Activated CD8-positive, alpha-beta T cell treated with anti-CD3 and anti-CD28 coated beads for 36 hours (primary cell): ENCODE measurements at places on chromosomes 7 and 10.
A peak's percentile ranks its signal among the peaks of the same experiment; 100 is the strongest.

DNA sequence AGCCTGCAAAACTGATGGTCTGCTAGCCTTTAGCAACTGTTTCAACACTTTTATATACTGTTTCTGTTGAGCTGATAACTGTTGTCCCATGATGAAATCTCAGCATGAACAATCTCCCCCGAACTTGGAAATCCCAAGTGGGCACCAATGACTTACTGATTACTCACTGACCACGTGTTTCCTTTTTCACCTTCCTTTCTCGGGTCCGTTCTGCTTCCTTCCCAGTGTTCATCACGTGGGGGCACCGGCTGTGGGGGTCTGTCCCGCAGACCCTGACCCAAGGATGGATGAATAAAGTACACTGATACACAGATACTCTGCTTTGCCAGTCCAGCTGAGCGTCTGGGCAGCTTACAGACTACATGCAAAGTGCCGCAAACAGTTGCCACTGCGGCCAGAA lies 39.0 kb upstream of the RASGEF1A start:
- H3K36me3 ChIP-seq, result peaks cover 3% of the 10 kb centered on the region
- peaks cover 37% of the 10 kb centered on the region for H3K4me1 ChIP-seq
- no peak overlapping the region for H3K4me3 ChIP-seq
- peak; percentile 38 for DNase-seq
- no peak overlapping the region for H3K27ac ChIP-seq
- H3K27me3 ChIP-seq, result peaks cover 18% of the 10 kb centered on the region

GRCh38 chr7:19133886-19134285 lies 11.3 kb downstream of the FERD3L start:
- H3K36me3 ChIP-seq, result no peaks in the 10 kb centered on the region
- no peaks in the 10 kb centered on the region for H3K27me3 ChIP-seq
- no peaks in the 10 kb centered on the region for H3K4me1 ChIP-seq
- no peak overlapping the region for H3K27ac ChIP-seq

GRCh38 chr7:131538071-131538812 lies 18.2 kb downstream of the PODXL start:
- H3K27ac ChIP-seq, result no peak overlapping the region
- no peaks in the 10 kb centered on the region for H3K36me3 ChIP-seq
- H3K4me1 ChIP-seq, result no peaks in the 10 kb centered on the region
- no peak overlapping the region for H3K4me3 ChIP-seq
- DNase-seq, result no peak
- H3K27me3 ChIP-seq, result no peaks in the 10 kb centered on the region

- H3K4me3 ChIP-seq, result no peak overlapping the region
- no peak for DNase-seq
- H3K27me3 ChIP-seq, result no peaks in the 10 kb centered on the region
- H3K4me1 ChIP-seq, result peaks cover 7% of the 10 kb centered on the region
- H3K36me3 ChIP-seq, result no peaks in the 10 kb centered on the region
Measured at GRCh38 chr10:34205452-34205851, 609.6 kb downstream of the PARD3 start.

DNA sequence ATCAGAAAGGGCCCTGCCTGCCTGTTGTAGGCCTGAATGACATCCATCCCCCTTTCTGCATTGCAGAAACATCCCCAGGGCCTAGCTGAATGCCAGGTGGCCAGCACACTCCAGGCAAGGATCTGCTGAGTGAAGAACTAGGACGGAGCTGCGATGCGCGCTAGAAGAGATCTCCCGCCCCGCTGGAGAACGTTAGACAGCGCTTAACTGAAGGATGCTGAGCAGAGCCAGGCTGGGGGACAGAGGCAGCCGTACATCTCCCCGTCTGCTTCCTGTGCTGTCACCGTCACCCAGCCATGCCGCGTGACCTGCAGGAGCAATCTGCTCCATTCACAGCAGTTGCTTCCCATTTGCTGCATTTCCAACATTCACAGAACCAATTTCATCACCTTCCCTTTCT lies 73.3 kb downstream of the FAM53B start:
- peaks cover 5% of the 10 kb centered on the region for H3K36me3 ChIP-seq
- no peaks in the 10 kb centered on the region for H3K27me3 ChIP-seq
- peaks cover 54% of the 10 kb centered on the region for H3K4me1 ChIP-seq
- H3K4me3 ChIP-seq, result no peak overlapping the region

DNA sequence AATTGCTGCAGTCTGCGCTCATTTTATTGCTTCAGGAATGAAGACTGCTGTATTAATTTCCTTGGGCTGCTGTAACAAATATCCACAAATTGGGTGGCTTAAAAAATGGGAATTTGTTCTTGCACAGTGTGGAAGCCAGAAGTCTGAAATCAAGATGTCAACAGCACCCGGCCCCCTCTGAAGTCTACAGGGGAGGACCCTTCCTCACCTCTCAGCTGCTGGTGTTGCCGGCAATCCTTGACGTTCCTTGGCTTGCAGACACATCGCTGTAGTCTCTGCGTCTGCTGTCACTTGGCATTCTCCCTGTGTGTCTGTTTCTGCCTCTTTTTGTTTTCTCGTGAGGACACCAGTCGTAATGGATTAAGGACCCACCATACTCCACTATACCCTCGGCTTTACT lies 166.2 kb downstream of the PTPN20 start:
- H3K4me3 ChIP-seq, result no peak overlapping the region
- H3K36me3 ChIP-seq, result no peaks in the 10 kb centered on the region
- H3K27me3 ChIP-seq, result no peaks in the 10 kb centered on the region
- peaks cover 53% of the 10 kb centered on the region for H3K4me1 ChIP-seq
- H3K27ac ChIP-seq, result peak overlapping the region; percentile 19

DNA sequence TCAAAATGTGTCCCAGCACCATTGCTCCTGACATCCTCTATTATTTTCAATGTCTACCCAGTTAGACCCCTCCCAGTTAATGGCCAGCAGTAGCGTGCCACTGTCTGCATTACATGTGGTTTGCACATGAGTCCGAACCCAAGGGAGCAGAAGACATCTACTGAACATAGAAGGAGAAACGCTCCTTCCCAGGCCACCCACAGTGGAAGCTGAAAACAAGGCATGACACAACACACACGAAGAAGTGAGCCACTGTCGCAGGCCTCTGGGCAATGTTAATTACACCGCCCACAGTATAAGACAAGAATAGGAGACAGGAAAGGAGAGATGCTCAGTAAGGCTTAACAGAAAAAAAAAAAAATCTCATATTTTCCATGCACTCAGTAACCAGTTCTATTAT lies 50.5 kb downstream of the MKX start:
- no peak for DNase-seq
- no peak overlapping the region for H3K4me3 ChIP-seq
- H3K27me3 ChIP-seq, result peaks cover 17% of the 10 kb centered on the region
- H3K4me1 ChIP-seq, result no peaks in the 10 kb centered on the region
- H3K27ac ChIP-seq, result no peak overlapping the region

DNA sequence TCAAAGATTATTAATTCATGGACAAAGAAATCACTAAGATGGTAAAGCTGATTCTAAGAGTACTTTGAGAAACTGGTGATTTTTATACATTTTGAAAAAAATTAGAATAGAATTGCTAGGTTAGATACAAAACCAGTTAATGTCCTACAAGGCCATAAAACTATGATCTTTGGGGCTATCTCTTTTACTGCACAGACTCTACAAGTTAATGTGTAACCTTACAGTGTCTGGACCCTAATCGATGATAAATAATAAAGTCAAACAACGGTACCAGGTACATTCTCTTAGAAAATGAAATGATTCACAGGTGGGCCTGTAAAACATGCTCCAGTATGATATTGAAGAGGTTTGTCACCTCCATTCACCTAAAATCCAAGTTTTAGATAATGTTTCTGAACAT lies 199.8 kb upstream of the LYZL1 start:
- H3K27me3 ChIP-seq, result peaks cover 2% of the 10 kb centered on the region
- no peaks in the 10 kb centered on the region for H3K36me3 ChIP-seq
- DNase-seq, result no peak

DNA sequence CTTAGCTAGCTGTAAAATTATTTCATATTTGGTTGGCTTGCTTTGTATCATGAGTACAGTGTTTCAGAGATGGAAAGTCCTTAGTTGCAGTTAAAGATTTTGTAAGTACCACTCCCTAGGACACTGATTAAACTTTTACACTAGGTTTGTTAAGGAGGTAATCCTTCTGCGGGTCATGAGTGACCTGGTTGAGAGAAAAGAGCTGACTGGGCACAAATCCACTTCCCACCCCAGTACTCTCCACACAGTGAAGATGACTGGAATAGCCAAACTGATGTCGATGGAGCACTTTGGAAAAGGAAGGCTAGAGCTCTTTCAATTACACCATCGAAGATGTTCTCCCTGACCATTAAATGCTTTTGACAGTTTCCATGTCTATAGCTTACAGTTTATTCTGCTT lies 191.9 kb downstream of the CSTF2T start:
- H3K27me3 ChIP-seq, result no peaks in the 10 kb centered on the region
- H3K36me3 ChIP-seq, result no peaks in the 10 kb centered on the region
- no peaks in the 10 kb centered on the region for H3K4me1 ChIP-seq
- no peak overlapping the region for H3K27ac ChIP-seq
- DNase-seq, result no peak

DNA sequence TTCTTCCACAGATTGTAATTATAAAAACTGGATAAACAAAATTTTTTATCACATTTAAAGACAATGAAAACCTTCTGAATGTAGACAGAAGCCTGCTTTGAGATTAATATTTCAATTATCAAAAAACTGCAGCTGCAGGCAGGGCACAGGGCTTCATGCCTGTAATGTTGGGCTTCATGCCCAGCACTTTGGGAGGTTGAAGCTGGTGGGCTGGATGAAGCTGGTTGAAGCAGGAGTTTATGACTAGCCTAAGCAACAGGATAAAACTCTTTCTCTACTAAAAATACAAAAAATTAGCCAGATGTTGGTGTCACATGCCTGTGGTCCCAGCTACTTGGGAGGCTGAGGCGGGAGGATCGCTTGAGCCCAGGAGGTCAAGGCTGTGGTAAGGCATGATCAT lies 41.2 kb downstream of the PDZD8 start:
- peaks cover 12% of the 10 kb centered on the region for H3K4me1 ChIP-seq
- no peak for DNase-seq
- peaks cover 35% of the 10 kb centered on the region for H3K36me3 ChIP-seq

DNA sequence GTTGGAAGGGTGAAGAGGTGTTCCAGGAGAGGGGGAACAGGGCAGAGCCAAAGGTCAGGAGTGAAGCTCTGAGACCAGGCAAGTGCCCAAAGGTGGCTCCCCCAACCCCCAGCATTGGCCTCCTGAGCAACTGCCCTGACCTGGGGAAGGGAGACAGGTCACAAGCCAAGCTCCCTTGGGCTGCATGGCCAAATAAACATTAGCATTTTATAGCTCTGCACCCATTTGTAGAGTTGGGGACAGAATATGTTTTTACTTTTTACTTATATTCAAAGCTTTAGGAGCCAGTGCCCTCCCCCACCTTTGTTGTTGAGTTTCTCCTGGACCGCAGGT lies 4.0 kb downstream of the UNC5B start:
- peaks cover 51% of the 10 kb centered on the region for H3K27me3 ChIP-seq
- H3K36me3 ChIP-seq, result no peaks in the 10 kb centered on the region
- DNase-seq, result no peak
- peaks cover 19% of the 10 kb centered on the region for H3K4me1 ChIP-seq
- H3K27ac ChIP-seq, result no peak overlapping the region

DNA sequence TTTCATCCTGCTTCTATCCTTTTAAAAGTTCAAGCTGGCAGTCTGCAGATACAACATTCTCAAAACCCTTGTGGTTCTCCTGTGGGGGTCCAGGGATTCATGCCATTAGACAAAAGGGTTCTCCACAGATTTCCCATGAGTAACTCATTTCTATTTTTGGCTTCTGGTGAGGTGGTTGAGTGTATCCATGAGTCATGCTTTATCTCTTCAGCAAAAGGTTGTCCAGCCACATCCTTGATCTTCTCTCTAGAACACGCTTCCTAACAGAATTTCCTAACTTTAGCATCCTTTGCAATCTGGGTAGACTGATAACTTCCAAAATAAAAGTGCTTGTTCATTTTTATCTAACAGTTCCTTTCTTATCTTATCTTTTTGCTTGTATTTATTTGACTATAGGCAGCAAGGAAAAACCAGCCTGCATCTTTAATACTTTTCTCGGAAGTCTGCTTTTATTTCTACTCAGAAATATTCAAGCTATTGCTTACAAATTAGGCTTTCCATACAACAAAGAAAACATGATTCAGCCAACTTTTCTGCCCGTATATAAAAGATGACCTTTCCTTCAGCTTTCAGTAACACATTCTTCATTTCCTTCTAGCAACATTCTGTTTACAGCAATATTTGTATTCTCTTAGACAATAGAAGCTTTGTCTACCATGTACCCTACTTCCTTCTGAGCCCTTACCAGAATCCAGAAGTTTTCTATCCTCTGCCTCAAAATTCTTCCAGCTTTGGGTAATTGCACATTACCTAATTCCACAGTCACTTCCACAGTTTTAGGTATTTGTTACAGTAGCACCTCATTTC lies 79.3 kb upstream of the IL6 start:
- H3K4me1 ChIP-seq, result no peaks in the 10 kb centered on the region
- H3K36me3 ChIP-seq, result peaks cover 4% of the 10 kb centered on the region
- H3K27me3 ChIP-seq, result peaks cover 16% of the 10 kb centered on the region
- no peak for DNase-seq
- no peak overlapping the region for H3K4me3 ChIP-seq

- H3K4me1 ChIP-seq, result no peaks in the 10 kb centered on the region
- peaks cover 1% of the 10 kb centered on the region for H3K27me3 ChIP-seq
- no peak overlapping the region for H3K27ac ChIP-seq
Measured at GRCh38 chr10:5165738-5166137, 19.2 kb downstream of the AKR1C8 start.

DNA sequence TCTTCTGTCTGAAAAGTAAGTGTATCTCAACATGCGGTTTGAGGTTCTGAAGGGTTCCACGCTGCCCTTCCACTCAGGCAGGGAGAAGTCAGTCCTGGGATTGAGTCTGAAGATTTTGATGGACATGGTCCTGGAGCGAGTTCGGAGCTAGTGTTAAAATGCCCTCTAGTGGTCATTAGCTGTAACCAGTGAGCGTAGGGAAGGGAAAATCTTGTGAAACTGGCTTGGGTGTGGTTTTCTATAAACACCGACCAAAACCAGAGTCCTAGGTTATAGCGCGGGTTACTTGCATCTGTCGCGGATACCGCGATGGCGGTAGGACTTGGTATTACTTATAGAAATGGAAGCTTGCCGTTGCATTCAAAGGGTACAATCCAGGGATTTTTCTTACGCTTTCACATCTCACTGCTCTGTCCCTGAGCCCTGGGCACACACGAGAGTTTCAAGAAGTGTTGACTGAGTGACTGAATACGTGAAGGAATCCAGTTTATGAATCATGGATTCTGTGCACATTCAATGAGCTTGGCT lies 348.2 kb upstream of the C7orf33 start:
- no peaks in the 10 kb centered on the region for H3K36me3 ChIP-seq
- H3K27ac ChIP-seq, result no peak overlapping the region
- peaks cover 20% of the 10 kb centered on the region for H3K27me3 ChIP-seq
- no peaks in the 10 kb centered on the region for H3K4me1 ChIP-seq

- no peaks in the 10 kb centered on the region for H3K36me3 ChIP-seq
- H3K4me1 ChIP-seq, result peaks cover 51% of the 10 kb centered on the region
- DNase-seq, result peak; percentile 25
- H3K4me3 ChIP-seq, result no peak overlapping the region
- no peaks in the 10 kb centered on the region for H3K27me3 ChIP-seq
Measured at GRCh38 chr10:62616885-62617590, 187.5 kb upstream of the ADO start.

GRCh38 chr7:8229927-8230326 lies 32.0 kb downstream of the ICA1 start:
- no peak overlapping the region for H3K4me3 ChIP-seq
- no peak overlapping the region for H3K27ac ChIP-seq
- H3K27me3 ChIP-seq, result peaks cover 12% of the 10 kb centered on the region
- H3K36me3 ChIP-seq, result no peaks in the 10 kb centered on the region
- H3K4me1 ChIP-seq, result no peaks in the 10 kb centered on the region

- peak within 1 kb of the TSS; percentile 100 for H3K27ac ChIP-seq
- H3K27me3 ChIP-seq, result no peaks in the 10 kb centered on the region
- peaks cover 41% of the 10 kb centered on the region for H3K4me1 ChIP-seq
- peak within 1 kb of the TSS; percentile 84 for H3K4me3 ChIP-seq
- peaks cover 5% of the 10 kb centered on the region for H3K36me3 ChIP-seq
Measured at GRCh38 chr10:102120142-102120990, at the start of gene LDB1. TSS of gene LDB1 (minus strand) at chr10:102120368. CDS start at chr10:102120110, 258 bp downstream.
